Peyer's patch (tissue), 4 donors: ENCODE measurements at places on chromosomes 5 and 9. TPM values are rescaled to one million over a fixed set of nuclear protein-coding genes. Genes with fewer than 3 reads are reported as not detected.

GRCh38 chr5:67051164-67051563 lies 145.4 kb downstream of the CD180 start:
- peak; percentile 85 for DNase-seq

- peak; percentile 73 for DNase-seq
Measured at GRCh38 chr5:150155258-150156026, at the start of gene PDGFRB. Gene PDGFRB, minus strand, starts transcription at chr5:150155845. Its CDS starts 18,798 bp downstream, at chr5:150137047.

- no peak for DNase-seq
Measured at GRCh38 chr9:21933281-21933680, 60.9 kb downstream of the CDKN2A start.

DNA sequence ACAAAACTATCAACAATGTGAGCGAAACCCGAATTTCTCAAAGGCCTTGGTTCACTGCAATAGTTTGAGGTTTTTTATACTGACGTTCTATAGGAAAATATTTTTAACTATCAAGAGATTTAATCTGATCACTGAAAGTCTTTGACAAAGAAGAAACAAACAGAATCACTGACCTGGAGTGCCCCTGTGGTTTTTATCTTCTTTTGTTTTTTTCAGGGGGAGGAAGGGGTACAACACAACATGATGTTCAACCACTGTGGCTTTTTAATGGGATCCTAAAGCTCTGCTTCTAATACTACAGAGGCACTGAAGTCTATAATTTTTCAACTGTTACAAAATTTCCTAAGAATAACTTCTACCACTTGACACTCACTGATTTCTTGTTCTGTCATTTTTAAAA lies 185.9 kb downstream of the AP3B1 start:
- no peak for DNase-seq

GRCh38 chr5:17099946-17100345 lies 117.5 kb upstream of the BASP1 start:
- no peak for DNase-seq

DNA sequence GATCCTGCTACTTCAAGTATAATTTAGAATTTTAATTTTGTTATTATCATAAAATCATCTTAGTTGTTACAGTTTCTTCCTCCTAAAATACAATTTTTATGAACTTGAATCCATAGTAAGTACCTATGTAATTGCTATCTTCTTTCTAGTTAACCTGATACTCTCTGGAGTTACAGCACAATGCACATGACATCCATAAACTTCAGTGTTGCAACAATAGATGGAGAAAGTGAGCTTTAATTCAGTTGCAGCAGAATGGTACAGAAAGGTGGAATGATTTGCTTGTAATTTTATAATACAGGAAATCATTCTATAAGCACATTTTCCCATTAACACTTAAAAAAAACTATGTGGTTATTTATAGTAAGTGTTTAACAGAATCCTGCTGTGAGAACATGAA lies 372.0 kb downstream of the CDH9 start:
- DNase-seq = no peak

FGF1 gene
- total RNA-seq = not detected

SPINK6 gene
- not detected for total RNA-seq

PCDHA1 gene
- not detected for total RNA-seq

PGM5 gene
- total RNA-seq = 29.7 TPM
